Esophagus muscularis mucosa (tissue), 4 donors: ENCODE measurements at places on chromosomes 4 and X.

GRCh38 chr4:23614284-23614892, 275.5 kb downstream of the PPARGC1A start:
- H3K27ac ChIP-seq: no peak overlapping the region
- H3K36me3 ChIP-seq: no peaks in the 10 kb centered on the region
- H3K4me3 ChIP-seq: no peak overlapping the region

DNA sequence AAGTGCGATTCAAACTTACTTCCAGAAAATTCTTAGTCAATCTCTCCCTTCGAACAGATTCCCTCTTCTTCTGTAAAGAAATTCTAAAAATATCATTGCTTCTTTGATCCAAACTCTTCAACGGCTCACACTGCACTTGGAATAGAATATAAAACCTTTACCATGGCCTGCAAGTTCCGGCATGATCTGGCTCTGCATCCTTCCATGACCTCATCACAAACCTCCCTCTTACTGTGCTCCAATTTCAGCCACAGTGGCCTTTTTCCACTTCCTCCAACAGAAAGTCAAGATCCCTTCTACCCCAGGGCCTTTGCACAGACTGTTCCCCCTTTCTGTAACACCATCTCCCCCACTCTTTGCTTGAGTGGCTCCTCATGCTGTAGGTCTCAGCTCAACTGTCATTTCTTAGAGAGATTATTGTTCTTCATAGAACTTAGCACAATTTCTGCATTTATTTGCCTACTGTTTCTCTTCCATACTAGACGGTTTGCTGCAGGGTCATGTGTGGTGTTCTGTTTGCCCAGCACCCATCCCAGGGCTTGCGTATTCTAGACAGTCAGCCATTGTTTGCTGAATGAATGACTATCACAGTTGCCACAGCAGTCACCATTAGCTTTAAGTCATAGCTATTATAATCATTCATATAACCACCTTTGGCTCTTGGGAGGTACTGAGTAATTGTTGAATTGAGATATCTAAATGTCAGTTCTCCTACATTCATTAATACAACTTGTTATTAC, 1.9 kb upstream of the STOX2 start:
- DNase-seq: no peak
- H3K4me1 ChIP-seq: peaks cover 32% of the 10 kb centered on the region
- H3K27ac ChIP-seq: no peak overlapping the region
- no peaks in the 10 kb centered on the region for H3K27me3 ChIP-seq

GRCh38 chr4:109004418-109004817, 241.6 kb upstream of the ETNPPL start:
- no peaks in the 10 kb centered on the region for H3K27me3 ChIP-seq
- no peak for DNase-seq
- H3K4me1 ChIP-seq: no peaks in the 10 kb centered on the region
- H3K4me3 ChIP-seq: no peak overlapping the region

DNA sequence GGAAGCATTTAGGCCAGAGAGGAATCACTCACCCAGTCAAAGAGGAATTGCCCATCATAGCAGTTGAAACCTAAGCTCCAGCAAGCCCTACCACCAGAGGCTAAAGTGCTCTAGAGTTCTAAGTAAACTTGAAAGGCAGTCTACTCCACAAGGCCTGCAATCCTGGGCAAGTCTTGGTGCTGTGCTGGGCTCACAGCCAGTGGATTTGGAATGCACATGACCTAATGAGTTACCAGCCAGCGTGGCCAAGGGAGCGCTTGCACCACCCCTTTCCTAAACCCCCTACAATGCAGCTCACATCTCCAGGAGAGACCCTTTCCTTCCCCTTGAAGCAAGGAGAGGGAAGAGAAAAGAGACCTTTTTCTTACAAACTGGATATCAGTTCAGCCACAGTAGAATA, 445.7 kb downstream of the GASK1B start:
- H3K4me3 ChIP-seq: no peak overlapping the region
- no peak for DNase-seq
- no peaks in the 10 kb centered on the region for H3K27me3 ChIP-seq
- no peaks in the 10 kb centered on the region for H3K4me1 ChIP-seq

DNA sequence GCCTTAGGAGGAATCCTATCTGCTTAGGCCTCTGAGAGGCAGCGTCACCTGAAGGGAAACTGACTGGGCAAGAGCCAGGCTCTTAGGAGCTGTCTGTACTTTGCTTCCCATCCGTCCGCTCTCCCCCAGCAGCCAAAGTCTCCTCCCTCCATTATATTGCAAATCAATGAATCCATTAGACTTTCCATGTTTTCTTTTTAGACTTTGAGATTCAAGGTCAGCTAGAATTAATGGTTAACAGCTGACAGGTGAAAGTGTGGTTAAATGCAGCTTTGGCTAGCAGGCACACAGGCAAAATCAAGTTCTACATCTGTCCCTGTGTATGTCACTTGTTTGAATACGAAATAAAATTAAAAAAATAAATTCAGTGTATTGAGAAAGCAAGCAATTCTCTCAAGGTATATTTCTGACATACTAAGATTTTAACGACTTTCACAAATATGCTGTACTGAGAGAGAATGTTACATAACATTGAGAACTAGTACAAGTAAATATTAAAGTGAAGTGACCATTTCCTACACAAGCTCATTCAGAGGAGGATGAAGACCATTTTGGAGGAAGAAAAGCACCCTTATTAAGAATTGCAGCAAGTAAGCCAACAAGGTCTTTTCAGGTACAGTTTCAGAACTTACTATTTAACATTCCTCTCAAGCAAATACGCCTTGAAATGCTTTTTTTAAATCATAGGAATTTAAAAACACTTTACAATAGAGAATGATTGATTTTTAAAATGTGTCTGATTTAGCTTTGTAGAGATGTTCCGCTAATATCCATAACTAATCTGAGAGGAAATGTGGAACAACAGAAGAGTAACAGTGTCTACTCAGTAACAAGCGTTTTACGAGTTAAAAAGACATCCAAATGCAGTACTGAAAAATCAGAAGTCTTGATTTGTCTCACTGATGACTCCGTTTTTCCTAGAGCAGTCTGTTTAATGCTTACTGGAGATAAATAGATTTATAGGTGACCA, at the start of gene F11:
F11 (plus strand) TSS at position 507 of the 970 bp plus-strand sequence. CDS start 948 bp downstream, outside the sequence.
- no peaks in the 10 kb centered on the region for H3K27me3 ChIP-seq
- no peak within 1 kb of the TSS for H3K4me3 ChIP-seq
- H3K36me3 ChIP-seq: no peaks in the 10 kb centered on the region
- no peak for DNase-seq
- no peaks in the 10 kb centered on the region for H3K4me1 ChIP-seq

DNA sequence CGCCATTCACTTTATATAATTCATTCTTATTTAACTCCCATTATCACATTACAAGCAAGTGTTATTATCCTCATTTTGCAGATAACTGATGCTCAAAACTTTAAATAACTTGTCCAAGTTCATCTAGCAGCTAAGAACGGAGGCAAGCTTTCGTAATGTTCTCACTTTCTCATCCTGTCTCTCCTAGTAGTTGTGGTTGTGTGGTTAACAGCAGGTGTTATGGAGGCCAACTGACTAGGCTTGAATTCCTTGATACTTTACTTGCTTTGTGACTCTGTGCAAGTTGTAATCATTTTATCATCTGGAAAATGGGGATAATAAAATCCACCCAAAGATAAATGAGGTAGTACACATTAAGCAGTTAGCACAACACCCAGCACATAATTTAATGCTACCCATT, 109.9 kb upstream of the PTPN13 start:
- H3K27ac ChIP-seq: no peak overlapping the region
- no peak for DNase-seq
- H3K4me1 ChIP-seq: peaks cover 3% of the 10 kb centered on the region
- H3K4me3 ChIP-seq: no peak overlapping the region

- no peaks in the 10 kb centered on the region for H3K36me3 ChIP-seq
- H3K4me3 ChIP-seq: no peak overlapping the region
- no peak for DNase-seq
- H3K27me3 ChIP-seq: no peaks in the 10 kb centered on the region
- peaks cover 7% of the 10 kb centered on the region for H3K4me1 ChIP-seq
Measured at GRCh38 chr4:97643179-97643578, 500.1 kb downstream of the STPG2 start.

DNA sequence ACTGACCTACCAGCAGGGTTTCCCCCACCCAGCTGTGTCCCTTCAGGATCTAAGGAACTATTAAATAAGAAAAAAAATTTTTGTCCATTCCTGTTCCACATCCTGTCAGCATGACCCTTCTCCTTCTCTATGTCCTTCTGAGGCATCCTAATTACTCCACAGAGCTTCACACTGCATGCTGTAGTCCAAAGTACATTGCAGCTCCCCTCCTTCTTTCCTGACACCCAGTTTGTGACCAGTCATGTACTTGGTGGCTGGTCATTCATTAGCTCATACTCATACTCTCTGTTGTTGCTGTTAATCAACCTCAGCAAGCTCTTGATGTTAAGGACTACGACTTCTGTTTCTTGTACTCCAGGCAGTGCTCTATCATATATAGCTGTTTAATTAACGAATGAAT, 2.4 kb upstream of the EGF start:
- H3K4me3 ChIP-seq: no peak overlapping the region
- no peaks in the 10 kb centered on the region for H3K27me3 ChIP-seq
- H3K36me3 ChIP-seq: no peaks in the 10 kb centered on the region
- no peak overlapping the region for H3K27ac ChIP-seq
- no peaks in the 10 kb centered on the region for H3K4me1 ChIP-seq

GRCh38 chr4:162565730-162566129, 401.9 kb upstream of the FSTL5 start:
- H3K36me3 ChIP-seq: no peaks in the 10 kb centered on the region
- H3K27ac ChIP-seq: no peak overlapping the region
- no peaks in the 10 kb centered on the region for H3K27me3 ChIP-seq
- H3K4me1 ChIP-seq: no peaks in the 10 kb centered on the region
- H3K4me3 ChIP-seq: no peak overlapping the region
- no peak for DNase-seq

DNA sequence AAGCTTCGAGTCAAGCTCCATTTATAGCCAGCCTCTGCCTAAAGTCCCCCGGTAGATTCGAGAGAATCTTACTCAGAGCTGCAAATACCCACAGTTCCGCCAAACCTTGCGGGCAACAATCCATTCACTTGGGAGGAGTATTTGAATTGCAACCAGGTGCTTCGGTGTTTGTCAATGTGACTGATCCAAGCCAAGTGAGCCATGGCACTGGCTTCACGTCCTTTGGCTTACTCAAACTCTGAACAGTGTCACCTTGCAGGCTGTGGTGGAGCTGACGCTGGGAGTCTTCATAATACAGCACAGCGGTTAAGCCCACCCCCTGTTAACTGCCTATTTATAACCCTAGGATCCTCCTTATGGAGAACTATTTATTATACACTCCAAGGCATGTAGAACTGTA, 11.2 kb downstream of the CD40LG start:
- no peaks in the 10 kb centered on the region for H3K36me3 ChIP-seq
- no peak overlapping the region for H3K4me3 ChIP-seq
- DNase-seq: no peak
- no peaks in the 10 kb centered on the region for H3K4me1 ChIP-seq
- H3K27ac ChIP-seq: no peak overlapping the region

DNA sequence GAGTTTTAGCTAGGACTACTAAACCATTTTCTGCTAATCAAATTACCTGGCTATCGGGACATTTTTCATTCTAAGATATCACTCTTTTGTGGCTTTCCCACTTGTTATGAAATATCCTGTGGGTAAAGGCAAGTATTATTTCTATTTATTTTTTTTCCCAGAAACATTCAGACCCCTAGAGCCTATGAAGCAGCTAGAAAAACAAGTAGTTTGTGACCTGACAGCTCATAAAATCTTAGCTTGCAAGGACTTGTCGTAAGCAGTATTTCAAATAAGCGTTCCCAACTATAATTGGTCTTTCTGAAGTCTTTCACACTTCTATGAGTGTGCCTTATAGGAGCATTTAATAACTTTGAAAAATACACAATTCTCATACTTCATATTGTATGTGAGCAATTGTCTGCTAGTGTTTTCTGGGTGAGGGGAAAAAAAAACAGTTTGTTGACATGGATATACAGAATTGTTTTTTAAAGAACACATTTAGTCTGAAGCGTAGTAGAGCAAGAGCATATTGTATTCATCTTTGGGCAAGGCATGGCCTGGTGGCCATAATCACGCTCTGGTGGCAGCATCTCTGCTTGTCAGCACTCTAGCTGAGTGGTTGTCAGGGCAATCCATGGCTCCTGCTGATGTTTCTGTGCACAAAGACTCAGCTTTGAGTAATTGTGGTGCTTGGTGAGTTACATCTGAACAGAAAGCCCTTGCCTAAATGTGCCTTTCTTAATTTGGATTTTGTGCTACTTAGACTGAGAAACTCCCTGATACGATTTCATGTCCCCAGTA, 2.6 kb downstream of the MCUB start:
- H3K36me3 ChIP-seq: no peaks in the 10 kb centered on the region
- H3K27ac ChIP-seq: no peak overlapping the region
- no peak overlapping the region for H3K4me3 ChIP-seq
- peaks cover 5% of the 10 kb centered on the region for H3K4me1 ChIP-seq
- no peaks in the 10 kb centered on the region for H3K27me3 ChIP-seq
- no peak for DNase-seq

- H3K27ac ChIP-seq: no peak overlapping the region
- DNase-seq: no peak
- H3K4me1 ChIP-seq: no peaks in the 10 kb centered on the region
- H3K27me3 ChIP-seq: no peaks in the 10 kb centered on the region
Measured at GRCh38 chrX:39497702-39498265, 600.0 kb downstream of the BCOR start.

GRCh38 chr4:105257817-105258495, 111.3 kb downstream of the TET2 start:
- H3K27ac ChIP-seq: no peak overlapping the region
- no peak overlapping the region for H3K4me3 ChIP-seq
- DNase-seq: no peak

GRCh38 chr4:162645381-162645780, 481.6 kb upstream of the FSTL5 start:
- H3K27ac ChIP-seq: no peak overlapping the region
- H3K27me3 ChIP-seq: no peaks in the 10 kb centered on the region
- H3K4me1 ChIP-seq: no peaks in the 10 kb centered on the region
- no peak overlapping the region for H3K4me3 ChIP-seq
- no peaks in the 10 kb centered on the region for H3K36me3 ChIP-seq
- DNase-seq: no peak

- peaks cover 44% of the 10 kb centered on the region for H3K4me1 ChIP-seq
- no peak overlapping the region for H3K27ac ChIP-seq
- no peaks in the 10 kb centered on the region for H3K27me3 ChIP-seq
- DNase-seq: no peak
- no peaks in the 10 kb centered on the region for H3K36me3 ChIP-seq
Measured at GRCh38 chr4:31104043-31104442, 383.9 kb downstream of the PCDH7 start.

GRCh38 chr4:61356696-61357095, 156.6 kb downstream of the ADGRL3 start:
- no peaks in the 10 kb centered on the region for H3K4me1 ChIP-seq
- DNase-seq: no peak
- H3K4me3 ChIP-seq: no peak overlapping the region
- H3K27me3 ChIP-seq: no peaks in the 10 kb centered on the region

DNA sequence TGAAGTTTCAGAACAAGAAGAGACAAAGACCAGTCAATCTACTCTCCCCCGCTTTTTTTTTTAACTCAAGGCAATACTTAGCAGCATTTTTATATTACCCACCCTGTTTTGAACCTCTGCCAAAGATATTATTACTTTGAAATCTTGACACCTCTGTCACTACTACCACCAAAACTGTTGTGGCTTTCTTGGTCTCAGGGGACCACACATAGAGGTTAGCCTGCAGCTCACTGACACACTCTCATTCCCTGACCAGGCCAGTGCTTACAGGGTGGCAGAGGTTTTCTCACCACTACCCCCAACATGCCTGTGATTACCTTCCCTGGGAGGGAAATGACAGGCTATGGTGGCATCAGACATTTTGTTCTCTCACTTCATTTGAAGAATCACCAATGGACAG, 137.4 kb upstream of the STIM2 start:
- no peak overlapping the region for H3K4me3 ChIP-seq
- no peak overlapping the region for H3K27ac ChIP-seq
- no peak for DNase-seq
- no peaks in the 10 kb centered on the region for H3K4me1 ChIP-seq
- H3K36me3 ChIP-seq: no peaks in the 10 kb centered on the region
- H3K27me3 ChIP-seq: no peaks in the 10 kb centered on the region
